ENCODE measurements at places on chromosomes 5 and 9.

- no peak for DNase-seq
These were observed 53.4 kb upstream of the SNAPC3 start for GRCh38 chr9:15369238-15369637.

- DNase-seq = no peak
These were observed 330.1 kb downstream of the ADGRV1 start for GRCh38 chr5:90888511-90889324.

- no peak for DNase-seq
These were observed 235.6 kb downstream of the EDIL3 start for GRCh38 chr5:84149094-84149493.

- DNase-seq = no peak
These were observed 137.5 kb downstream of the CPLANE1 start for GRCh38 chr5:37111426-37112382.

DNA sequence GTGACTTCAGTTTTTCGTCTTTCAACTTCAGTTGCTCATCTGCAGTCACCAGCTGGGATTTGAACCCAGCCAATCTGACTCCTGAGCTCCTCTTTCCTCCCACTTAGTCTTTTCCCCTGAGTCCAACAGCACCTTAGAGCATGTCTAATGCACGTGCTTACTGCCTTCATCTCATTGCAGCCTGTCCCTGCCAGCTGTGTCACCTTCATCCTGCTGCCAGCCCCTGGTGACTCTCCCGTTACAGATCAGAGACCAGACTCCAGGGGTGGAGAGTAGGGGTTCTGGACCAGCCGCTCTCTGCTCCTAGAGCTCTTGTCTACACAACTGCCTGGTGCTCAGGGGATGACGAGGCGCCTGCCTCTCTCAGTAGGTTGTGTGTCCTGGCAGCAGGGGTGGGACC lies 132.9 kb upstream of the LMX1B start:
- DNase-seq = no peak

- DNase-seq = no peak
These were observed 517.3 kb upstream of the RORB start for GRCh38 chr9:73979894-73980264.

DNA sequence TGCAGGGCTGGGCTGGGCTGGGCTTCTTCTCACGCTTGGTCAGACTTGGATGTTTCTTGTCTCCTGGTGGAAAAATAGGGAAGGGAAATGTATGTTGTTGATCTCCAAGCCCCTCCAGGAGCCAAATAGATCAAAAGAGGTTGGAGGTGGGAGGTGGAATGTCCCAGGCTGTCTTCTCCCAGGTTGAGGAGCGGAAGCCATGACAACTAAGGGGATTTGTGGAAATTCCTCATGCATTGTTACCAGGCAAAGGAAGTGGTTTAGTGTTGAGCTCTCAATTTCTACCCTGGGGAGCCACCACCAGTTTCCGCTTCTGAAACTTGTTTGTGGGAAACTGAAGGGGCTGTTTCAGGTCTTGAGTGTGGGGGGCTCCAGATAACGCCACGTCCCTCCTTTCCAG lies 79.0 kb downstream of the SPRY4 start:
- DNase-seq = no peak

- DNase-seq = peak; percentile 17
These were observed 21.3 kb upstream of the NDST1 start for GRCh38 chr5:150486402-150487198.

GRCh38 chr5:142777850-142778249 lies 7.7 kb downstream of the ARHGAP26 start:
- DNase-seq = no peak

Measured in activated T-helper 1 cell treated with Interleukin-2 at 50 U/mL for 16 hours (primary cell).